ENCODE measurements at places on chromosomes 3 and 15. TPM values are rescaled to one million over a fixed set of nuclear protein-coding genes. Genes with fewer than 3 reads are reported as not detected.

Gene CATSPER2
- total RNA-seq = 1.2 TPM

Gene ADAMTS9
- 0.41 TPM for total RNA-seq

Gene IL17RC
- 9.1 TPM for total RNA-seq

Gene CELF6
- total RNA-seq = 0.19 TPM

Gene AADACL2
- not detected for total RNA-seq

Gene SPATA12
- total RNA-seq = 0.19 TPM

Gene IMPDH2
- 409 TPM for total RNA-seq

Gene KCNMB3
- total RNA-seq = 2.0 TPM

Gene MST1R
- 4.8 TPM for total RNA-seq

Gene STT3B
- 134 TPM for total RNA-seq

Gene SLC6A20
- not detected for total RNA-seq

Gene NEIL1
- 12.2 TPM for total RNA-seq

Gene RNF7
- total RNA-seq = 113 TPM

Gene ITIH1
- total RNA-seq = not detected

Gene DENND4A
- 4.7 TPM for total RNA-seq

Gene TICRR
- total RNA-seq = 37.3 TPM

Gene NMB
- 12.4 TPM for total RNA-seq

Gene STRA6
- total RNA-seq = 7.6 TPM

Gene DAZL
- total RNA-seq = 3.4 TPM

Gene FAM3D
- total RNA-seq = not detected

Gene TASOR
- 45.5 TPM for total RNA-seq

Gene ALCAM
- 35.7 TPM for total RNA-seq

Gene CYP1A1
- total RNA-seq = 0.11 TPM

Gene CALML4
- 12.5 TPM for total RNA-seq

Gene GOLGB1
- total RNA-seq = 27.3 TPM

Gene TGM5
- total RNA-seq = not detected

Gene PTX3
- total RNA-seq = 1.4 TPM

Gene ALPK3
- 19.2 TPM for total RNA-seq

Gene GNAI2
- total RNA-seq = 169 TPM

Gene HYKK
- total RNA-seq = 3.1 TPM
